Activated T-cell treated with anti-CD3 and anti-CD28 coated beads for 1 hour (primary cell): ENCODE measurements at places on chromosomes 3 and 15.

GRCh38 chr3:14533457-14533958 lies 6.6 kb downstream of the GRIP2 start:
- DNase-seq = no peak

GRCh38 chr3:197258168-197258755 lies 40.1 kb downstream of the DLG1 start:
- no peak for DNase-seq

- DNase-seq = no peak
Measured at GRCh38 chr3:98994128-98994762, 92.8 kb upstream of the DCBLD2 start.

- DNase-seq = no peak
Measured at GRCh38 chr15:34133511-34133910, 31.6 kb downstream of the PGBD4 start.
